ENCODE measurements at places on chromosomes 4 and X. TPM values are rescaled to one million over a fixed set of nuclear protein-coding genes. Genes with fewer than 3 reads are reported as not detected.

DCAF4L1 gene
- polyA plus RNA-seq: not detected

UNC5C gene
- not detected for polyA plus RNA-seq

MTNR1A gene
- polyA plus RNA-seq: not detected

MND1 gene
- polyA plus RNA-seq: not detected

All from IgD-negative memory B cell (primary cell).